Glutamatergic neuron (in vitro differentiated cells): ENCODE measurements at places on chromosomes 6 and 20. TPM values are rescaled to one million over a fixed set of nuclear protein-coding genes. Genes with fewer than 3 reads are reported as not detected.

DNA sequence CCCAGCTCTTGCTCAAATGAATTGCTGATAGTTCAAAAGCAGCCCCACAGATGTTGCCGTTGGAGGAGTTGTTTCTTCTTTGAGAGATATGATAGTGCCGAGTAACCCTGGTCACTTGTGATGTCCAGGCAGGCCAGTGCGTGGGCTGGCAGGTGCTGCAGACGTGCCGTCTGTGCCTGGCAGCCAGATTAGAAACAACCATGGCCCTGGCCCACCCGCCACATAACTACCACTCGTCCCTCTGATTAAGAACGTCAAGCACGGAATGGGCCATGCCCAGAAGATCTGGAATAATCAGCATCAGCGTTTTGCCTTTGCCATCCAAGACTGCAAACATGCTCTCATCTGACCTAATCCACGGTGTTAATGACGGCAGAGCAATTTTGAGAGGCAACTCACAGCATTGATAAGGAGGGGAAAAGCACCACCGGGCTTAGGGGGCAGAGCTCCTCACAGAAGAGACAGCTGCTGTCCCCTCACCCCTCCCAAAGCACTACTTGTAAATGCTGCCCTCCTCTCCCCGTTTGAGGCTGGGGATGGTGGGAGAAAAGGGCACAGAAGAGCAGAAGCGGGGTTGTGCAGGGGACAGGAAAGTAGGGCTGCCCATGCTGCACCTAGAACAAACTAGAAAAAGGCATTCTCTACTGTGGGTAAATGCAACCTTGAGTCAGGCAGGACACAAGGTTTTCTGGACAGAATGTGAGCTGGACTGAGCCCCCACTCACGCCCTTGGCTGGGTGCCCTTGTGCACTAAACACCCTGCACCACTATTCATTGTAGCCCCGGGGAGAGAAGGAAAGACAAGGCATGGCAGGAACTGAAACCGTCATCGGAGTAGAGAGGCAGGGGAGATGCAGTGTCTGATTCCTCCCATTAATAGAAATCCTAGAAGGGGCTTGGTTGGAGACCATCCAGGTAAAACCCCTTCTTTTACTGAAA is 5.3 kb upstream of the CPNE5 start:
- peaks cover 27% of the 10 kb centered on the region for H3K4me1 ChIP-seq
- no peak for DNase-seq
- H3K27me3 ChIP-seq, result peaks cover 6% of the 10 kb centered on the region
- no peak overlapping the region for H3K4me3 ChIP-seq

- H3K36me3 ChIP-seq, result peaks cover 12% of the 10 kb centered on the region
- no peak overlapping the region for H3K27ac ChIP-seq
- H3K27me3 ChIP-seq, result no peaks in the 10 kb centered on the region
- H3K4me3 ChIP-seq, result no peak overlapping the region
- no peak for DNase-seq
- no peaks in the 10 kb centered on the region for H3K4me1 ChIP-seq
These were observed 18.9 kb downstream of the GABRR1 start for GRCh38 chr6:89198235-89198634.

- no peaks in the 10 kb centered on the region for H3K4me1 ChIP-seq
- DNase-seq, result no peak
- H3K36me3 ChIP-seq, result no peaks in the 10 kb centered on the region
- H3K4me3 ChIP-seq, result no peak overlapping the region
- no peak overlapping the region for H3K27ac ChIP-seq
- H3K27me3 ChIP-seq, result no peaks in the 10 kb centered on the region
These were observed 68.1 kb upstream of the TXNDC5 start for GRCh38 chr6:7978736-7979135.

The COL21A1 gene
- total RNA-seq, result 0.69 TPM
